K562 (cell line): ENCODE measurements at places on chromosomes 1 and 21.

DNA sequence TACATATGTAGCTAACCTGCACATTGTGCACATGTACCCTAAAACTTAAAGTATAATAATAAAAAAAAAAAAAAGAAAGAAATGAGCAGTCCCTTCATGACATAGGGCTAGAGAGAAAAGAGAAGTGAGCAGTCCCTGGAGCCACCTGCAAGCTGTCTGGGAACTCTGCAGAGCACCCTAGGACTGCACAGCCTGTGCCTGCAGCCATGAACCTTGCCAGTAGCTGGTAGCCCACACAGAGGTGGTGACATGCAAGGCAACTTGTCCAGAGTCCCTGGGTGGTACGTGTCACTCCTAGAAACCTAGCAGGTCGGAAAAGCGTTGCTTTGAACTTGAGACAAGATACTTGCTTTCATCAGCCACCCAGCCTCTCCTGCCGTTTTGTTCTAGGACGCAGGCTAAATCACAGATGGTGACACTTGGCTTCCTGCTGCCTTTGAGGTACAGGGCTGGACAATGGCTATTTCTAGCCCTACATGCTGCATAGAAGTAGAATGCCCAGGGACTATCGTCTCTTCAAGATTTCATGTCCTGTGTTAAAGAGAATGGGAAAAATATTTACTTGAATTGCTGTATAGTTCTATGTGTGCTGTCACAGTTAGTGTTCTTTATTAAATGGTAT is 260.9 kb downstream of the LTN1 start:
- no peaks in the 10 kb centered on the region for H3K36me3 ChIP-seq
- no peak for DNase-seq
- no peaks in the 10 kb centered on the region for H3K4me1 ChIP-seq
- no peak overlapping the region for H3K4me3 ChIP-seq

DNA sequence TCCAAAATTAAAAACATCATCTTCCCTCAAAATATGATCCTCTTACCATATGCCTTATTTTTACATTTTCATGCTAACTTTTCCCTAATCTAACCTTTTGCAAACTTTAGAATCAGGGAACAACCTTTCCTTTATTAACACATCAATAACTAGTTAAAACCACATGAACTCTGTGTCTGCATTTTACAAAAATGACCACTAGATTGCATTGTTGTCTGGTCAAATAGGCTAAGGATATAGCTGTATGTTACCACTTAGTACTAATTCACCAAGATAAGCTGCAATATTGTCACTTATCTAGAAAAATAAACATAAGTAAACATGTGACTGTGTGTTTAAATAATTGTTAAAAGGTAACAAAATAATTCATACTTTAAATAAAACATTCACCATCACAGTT is 82.3 kb downstream of the DENND1B start:
- no peaks in the 10 kb centered on the region for H3K27me3 ChIP-seq
- no peak overlapping the region for H3K27ac ChIP-seq
- H3K36me3 ChIP-seq, result peaks cover 3% of the 10 kb centered on the region; the same call in 1 of the 3 replicates
- no peak for DNase-seq
- no peaks in the 10 kb centered on the region for H3K4me1 ChIP-seq

- no peaks in the 10 kb centered on the region for H3K4me1 ChIP-seq
- no peak overlapping the region for H3K27ac ChIP-seq
- no peak for DNase-seq
- H3K27me3 ChIP-seq, result no peaks in the 10 kb centered on the region
- H3K4me3 ChIP-seq, result no peak overlapping the region
These were observed 9.5 kb downstream of the FCER1A start for GRCh38 chr1:159311679-159312078.

DNA sequence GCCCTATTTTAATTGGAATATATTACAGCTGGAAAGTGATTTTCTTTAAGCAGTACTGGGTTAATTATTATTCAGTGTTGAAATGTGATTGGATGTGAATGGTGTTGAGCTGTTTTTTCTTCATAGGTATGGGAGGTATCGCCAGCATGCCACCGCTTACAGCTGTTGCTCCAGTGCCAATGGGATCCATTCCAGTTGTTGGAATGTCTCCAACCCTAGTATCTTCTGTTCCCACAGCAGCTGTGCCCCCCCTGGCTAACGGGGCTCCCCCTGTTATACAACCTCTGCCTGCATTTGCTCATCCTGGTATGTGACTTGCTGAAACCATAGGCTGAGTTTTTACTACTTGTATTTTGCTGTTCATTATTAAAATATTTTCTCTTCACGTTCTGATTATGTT is 107.7 kb downstream of the ITSN1 start:
- no peak overlapping the region for H3K27ac ChIP-seq
- H3K4me1 ChIP-seq, result peaks cover 7% of the 10 kb centered on the region; the same call in 2 of the 3 replicates
- H3K36me3 ChIP-seq, result no peaks in the 10 kb centered on the region
- H3K4me3 ChIP-seq, result no peak overlapping the region

DNA sequence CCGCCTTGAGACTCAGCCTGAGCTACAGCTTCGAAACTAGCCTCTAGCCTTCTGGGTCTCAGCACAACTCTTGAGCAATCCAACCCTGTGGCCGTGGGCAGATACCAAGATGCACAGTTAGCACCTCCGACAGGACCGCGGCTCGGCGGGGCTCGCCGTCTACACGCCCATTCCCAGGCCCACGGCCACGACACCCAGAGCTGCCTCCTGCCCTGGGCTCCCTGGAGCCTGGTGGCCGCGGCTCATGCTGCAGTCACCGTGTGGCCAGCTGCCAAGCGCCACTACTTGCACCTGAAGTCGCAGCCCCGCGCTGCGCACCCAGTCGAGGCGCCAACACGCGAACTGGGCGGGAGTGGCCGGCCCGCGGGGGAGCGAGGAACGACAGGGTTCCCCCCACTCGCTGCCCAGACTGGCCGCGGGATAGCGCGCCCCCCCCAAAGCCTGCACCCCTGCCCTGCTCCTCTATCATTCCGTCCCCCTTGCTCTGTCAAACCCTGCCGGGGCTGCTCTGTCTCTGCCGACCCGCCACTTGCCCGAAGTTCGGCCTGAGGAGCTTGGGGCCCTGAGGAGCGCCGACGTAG is 729 bp upstream of the CDCA8 start:
- H3K27ac ChIP-seq, result peak overlapping the region; percentile 76

DNA sequence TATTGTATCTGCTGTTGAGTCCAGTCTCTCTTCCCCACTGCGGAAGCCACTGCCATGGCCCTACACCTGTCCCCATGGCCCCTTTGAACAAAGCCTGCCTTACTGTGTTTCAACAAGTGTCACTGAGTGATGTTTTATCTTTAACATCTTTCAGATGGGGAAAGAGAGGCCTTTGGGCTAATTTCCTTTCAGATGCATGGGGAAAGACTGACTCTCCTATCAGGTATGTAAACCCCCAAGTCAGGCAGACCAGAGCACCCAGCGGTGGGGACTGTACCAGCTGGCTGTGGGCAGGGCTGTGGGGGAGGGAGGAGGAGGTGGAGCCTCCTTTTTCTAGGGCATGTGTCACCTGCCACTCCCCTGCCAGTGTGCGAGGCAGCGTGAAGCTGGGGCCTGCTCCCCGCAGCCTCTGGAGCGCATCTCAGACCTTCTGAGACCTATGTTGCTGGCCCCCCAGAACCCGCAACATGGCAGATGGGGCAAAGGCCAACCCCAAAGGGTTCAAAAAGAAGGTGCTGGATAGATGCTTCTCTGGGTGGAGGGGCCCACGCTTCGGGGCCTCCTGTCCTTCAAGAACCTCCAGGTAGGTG is at the start of gene PLA2G2F:
TSS of gene PLA2G2F (plus strand) at position 363 of the 590 bp plus-strand sequence. CDS start at position 468, 105 bp downstream.
- no peak within 1 kb of the TSS for H3K4me3 ChIP-seq
- H3K4me1 ChIP-seq, result no peaks in the 10 kb centered on the region
- no peak for DNase-seq
- peaks cover 5% of the 10 kb centered on the region; the same call in 1 of the 3 replicates for H3K27me3 ChIP-seq
